Daoy (cell line): ENCODE measurements at places on chromosomes 1 and 21. TPM values are rescaled to one million over a fixed set of nuclear protein-coding genes. Genes with fewer than 3 reads are reported as not detected.

GRCh38 chr1:221635305-221635704, 106.6 kb downstream of the DUSP10 start:
- DNase-seq = no peak

GRCh38 chr1:24955161-24955560, 25.1 kb upstream of the RUNX3 start:
- DNase-seq = peak; percentile 87

GRCh38 chr1:54610048-54610447, 13.3 kb downstream of the FAM151A start:
- DNase-seq = no peak

DNA sequence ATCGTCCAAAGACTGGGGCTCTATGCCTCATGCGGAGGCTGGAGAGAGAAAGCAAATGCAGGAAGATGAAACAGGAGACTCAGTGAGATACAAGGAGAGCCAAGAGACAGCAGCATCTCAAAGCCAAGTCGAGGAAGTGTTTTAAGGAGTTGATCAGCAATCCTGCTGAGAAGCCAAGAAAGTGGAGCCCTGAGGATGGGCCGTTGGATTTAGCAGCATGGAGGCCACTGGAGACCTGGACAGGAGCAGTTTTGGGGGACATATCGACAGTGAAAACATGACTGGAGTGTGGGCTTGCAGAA, 107.4 kb upstream of the ZBTB40 start:
- no peak for DNase-seq

GRCh38 chr1:167791281-167792187, 69.8 kb downstream of the MPZL1 start:
- DNase-seq = no peak

GRCh38 chr1:219058891-219059820, 114.5 kb upstream of the LYPLAL1 start:
- no peak for DNase-seq

- no peak for DNase-seq
Measured at GRCh38 chr1:21693732-21694131, 24.6 kb upstream of the RAP1GAP start.

GRCh38 chr1:92419642-92420041, 67.1 kb downstream of the GFI1 start:
- no peak for DNase-seq

DNA sequence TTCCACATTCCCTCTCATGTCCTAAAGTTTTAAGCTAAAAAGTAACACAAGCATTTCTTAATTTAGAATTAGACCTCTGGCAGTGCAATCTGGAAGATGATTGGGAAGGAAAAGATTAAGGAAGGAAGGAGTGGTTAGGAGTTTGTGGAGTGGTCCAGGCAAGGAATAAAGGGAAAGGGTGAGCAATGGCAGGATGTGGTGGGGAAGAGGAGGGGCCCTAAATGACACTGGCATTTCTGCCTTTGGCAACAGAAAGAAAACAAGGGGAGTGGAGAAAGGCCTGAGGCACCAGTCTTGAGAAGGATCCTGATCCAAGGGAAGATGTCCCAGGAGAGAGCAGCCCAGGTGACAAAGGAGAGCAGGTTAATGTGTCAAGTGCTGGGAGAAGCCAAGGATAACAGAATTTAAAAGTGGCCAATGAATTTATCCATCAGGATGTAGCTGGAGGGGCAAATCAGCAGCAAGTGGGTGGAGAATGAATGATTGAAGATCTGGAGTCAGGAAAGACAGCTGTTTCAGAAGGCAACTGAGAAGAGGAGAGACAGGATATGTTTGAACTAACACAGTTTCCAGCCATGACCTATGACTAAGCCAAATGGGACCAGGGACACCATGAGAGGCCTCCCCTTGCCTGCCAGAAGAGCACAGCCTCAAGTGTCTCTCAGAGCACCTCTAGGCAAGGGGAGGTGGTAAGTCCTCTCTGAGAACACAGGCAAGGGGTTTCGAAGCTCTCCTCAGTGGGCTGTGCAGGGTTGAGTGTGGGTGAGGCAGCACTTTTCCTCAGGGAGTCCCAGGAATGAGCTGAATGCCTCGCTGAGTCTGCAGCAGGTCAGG, 20.9 kb upstream of the LY9 start:
- peak; percentile 63 for DNase-seq

GRCh38 chr1:116496380-116496779, 74.4 kb downstream of the CD58 start:
- no peak for DNase-seq

DNA sequence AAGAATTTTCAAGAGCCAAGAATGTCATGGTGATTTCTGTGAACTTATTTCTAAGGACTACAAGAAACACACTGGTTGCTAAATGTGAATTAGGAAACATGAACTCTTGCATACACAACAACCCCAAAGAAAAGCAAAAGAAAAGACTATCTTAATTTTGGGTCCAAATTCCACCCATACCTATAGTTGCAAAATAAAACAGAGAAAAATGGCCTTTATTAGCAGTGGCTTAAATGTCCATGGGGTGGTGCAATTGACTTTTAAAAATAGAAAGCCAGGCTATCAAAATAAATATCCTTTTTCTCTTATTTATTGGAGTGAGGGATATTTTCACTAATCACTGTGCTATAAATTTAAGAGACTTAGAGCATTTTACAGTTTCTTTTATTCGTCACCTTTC, 80.9 kb upstream of the DPYD start:
- DNase-seq = no peak

DNA sequence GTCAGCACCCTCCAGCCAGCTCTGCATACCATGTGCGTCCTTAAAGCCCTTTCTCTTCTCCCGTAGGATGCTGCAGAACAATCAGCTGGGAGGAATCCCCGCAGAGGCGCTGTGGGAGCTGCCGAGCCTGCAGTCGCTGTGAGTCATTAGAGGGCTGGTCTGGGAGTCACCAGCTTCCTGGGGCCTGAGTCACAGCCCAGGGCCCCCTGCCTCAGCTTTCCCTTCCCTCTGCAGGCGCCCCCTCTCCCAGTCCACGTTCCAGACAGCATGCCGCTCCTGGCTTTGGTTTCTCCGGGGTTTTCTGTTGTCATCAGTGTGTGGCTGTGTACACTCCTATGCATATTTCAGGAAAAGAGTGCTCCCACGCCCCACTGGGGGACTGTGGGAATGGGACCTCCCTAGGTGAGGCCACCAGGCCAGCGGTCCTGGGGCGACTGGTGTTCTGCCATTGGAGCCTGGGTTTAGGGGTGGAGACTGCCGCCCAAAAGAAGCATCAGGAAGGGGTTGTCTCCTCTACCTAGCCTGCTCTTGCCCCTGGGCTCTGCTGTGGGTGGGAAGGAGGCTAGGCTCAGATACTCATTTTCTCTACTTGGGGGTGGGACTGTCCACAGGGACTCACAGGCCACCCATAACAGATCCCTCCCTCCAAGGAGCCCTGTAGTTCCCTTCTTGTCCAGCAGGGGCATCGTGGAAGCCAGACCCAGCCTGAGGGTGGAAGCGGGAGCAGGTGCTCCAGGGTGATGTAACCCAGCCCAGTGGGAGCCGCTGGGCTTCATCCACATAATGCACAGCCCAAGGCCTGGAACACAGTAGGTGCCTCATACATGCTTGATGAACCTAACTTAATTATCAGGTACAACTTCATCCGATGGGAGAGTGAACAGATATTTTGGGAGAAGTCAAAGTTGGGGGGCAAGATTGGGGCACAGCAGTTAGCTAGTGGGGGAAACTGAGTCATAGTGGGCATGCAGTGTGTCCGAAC, 42.5 kb downstream of the LGR6 start:
- peak; percentile 98 for DNase-seq

- peak; percentile 26 for DNase-seq
Measured at GRCh38 chr1:54794451-54795355, 6.4 kb downstream of the TTC22 start.

DNA sequence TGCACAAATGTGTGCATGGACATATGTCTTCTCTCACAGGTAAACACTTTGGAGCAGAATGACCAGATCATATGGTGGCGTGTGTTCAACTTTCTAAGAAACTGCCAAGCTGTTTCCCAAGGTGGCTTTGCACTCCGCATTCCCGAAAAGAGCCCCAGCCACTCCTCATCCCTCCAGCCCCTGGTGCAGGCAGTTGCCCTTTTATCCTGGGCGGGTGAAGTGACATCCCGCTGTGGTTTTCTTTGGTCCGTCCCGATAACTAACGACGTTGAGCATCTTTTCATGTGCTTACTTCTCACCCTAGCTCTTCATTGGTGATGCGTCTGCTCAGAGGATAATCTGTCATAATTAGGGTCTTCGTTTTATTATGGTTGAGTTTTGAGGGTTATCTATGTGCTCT, 612.5 kb downstream of the MATN1 start:
- no peak for DNase-seq

GRCh38 chr1:31954607-31955283, 16.6 kb upstream of the PTP4A2 start:
- DNase-seq = peak; percentile 97

Gene OR14K1
- total RNA-seq = not detected in 2 replicates
